Sigmoid colon (tissue), 7 donors: ENCODE measurements at places on chromosomes 6 and 20.

DNA sequence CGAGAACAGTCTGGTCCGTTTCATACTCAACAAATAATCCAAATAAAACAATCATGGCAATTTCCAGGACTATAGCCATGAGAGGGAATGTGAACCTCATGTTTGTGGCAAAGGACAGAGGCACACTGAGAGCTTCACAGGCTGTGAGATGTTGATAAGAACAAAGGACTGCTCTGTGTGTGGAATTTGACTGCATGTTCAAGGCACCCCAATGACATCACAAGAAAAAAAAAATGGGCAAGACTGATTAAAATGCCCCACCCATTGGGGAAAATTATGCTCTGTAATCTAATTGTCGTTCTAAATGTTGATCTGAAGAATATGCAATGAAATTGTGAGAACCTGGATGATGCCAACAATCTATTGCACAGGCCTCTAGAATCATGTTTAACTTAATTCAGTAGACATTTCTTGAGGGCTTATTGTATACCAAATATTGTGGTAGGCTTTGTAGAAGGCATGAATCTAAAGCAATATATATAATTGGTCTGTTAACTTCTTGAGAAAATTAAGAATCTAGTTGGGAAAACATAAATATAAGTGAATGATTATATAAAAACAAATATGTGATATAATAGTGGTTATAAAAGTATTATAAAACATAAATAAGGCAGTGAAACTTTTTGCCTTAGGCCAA is at the start of gene RHAG:
RHAG (minus strand) TSS at position 127 of the 637 bp plus-strand sequence; CDS start at position 100, 27 bp downstream.
- DNase-seq, result no peak

- DNase-seq, result no peak
These were observed 129.8 kb downstream of the HDGFL1 start for GRCh38 chr6:22699151-22699550.

DNA sequence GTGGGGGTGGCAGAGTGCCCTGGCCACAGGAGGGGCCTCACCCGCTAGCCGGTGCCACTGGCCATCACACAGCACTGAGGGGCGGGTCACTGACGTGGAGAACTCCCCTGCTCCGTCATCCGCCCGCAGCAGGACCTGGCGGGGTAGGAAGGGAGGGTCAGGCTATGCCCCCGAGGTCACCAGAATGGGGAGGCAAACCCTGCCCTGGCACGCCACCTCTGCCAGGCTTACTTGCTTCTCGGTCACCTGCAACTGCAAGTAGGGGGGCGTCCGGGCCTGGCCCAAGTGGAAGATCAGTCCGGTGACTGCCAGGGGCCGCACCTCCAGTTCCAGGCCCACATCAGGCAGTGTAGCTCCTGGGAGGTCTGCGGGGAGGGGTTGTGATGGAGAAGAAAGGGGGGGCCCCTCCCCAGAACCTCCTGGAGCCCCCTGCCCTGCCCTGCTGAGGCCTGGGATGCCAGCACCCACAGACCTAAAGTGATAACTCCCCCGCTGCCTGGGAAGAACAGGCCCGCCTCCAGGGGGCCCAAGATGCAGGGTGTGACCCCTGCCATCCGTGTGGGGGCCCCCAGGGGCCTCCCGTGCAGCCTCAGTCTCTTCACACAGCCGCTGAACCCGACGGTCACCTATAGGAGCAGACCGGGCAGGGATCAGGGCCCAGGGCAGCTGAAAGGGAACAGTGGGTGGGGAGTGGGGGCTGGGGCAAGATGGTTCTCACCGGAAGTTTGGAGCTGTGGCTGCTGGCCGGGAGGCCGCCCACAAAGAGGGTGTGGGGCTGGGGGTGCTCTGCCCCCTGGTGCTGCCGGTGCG is 7.4 kb downstream of the ADRM1 start:
- no peak for DNase-seq

DNA sequence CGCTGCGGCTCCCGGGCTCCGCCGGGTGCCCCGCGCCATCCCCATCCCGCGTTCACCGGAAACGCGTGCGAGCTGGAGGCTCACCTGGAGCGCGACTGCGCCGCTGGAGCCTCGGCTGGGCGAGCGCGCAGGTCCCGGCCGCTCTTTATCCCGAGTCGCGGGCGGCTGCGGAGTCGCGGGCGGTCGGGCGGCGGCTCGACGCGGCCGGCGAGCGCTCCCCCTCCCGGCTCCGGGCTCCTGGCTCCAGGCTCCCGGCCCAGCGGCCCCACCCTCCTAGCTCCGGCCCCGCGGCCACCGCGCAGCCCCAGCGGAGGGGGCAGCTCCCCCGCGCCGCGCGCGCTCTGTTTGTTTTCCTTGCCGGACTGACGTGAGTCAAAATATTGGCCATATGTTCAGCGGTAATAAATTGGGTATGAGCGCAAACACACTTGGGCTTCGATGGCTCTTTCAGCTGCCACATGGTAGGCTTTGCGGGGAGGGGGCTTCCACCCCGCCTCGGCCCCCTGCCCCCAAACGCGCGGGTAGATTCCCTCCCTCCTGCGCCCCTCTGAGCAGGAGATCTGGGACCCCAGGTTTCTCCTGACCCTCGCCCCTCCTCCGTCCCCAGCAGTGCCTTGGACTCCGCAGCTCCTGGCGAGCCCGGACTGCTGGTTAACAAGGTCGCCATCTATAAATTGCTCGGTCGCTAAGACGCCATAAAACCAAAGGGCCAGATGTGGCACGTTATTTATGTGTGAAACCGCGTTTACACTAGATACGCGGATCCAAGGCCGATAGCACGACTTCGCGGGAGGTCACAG is 8.8 kb upstream of the NKX2-2 start:
- no peak for DNase-seq

DNA sequence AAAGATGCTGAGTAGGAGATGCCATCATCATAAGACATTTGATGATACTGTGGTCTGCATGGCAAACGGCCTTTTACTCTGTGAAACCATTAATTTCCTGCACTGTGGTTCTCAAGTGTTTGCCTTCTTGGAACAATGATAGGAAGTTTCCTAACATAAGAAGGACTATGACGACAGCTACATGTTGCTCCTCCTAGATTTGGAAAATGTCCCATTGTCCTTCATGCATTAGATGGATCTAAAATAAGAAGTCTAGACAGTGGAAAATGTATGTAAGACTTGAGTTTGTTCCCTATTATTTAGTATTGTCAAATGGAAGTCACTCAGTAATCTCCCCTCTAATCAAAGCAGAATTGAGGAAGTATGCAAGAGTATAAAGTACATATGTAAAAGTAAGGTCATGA is 98.5 kb upstream of the TMEM170B start:
- DNase-seq, result no peak

- peak; percentile 79 for DNase-seq
These were observed 28.7 kb downstream of the COX4I2 start for GRCh38 chr20:31666258-31667042.

- peak; percentile 56 for DNase-seq
These were observed 14.7 kb upstream of the PYGB start for GRCh38 chr20:25233016-25233772.

GRCh38 chr6:18102783-18103509 is 19.5 kb downstream of the NHLRC1 start:
- DNase-seq, result no peak

- no peak for DNase-seq
These were observed 15.4 kb upstream of the IER3 start for GRCh38 chr6:30759575-30760239.

- no peak for DNase-seq
These were observed 97.3 kb downstream of the TBC1D32 start for GRCh38 chr6:121236984-121237383.

DNA sequence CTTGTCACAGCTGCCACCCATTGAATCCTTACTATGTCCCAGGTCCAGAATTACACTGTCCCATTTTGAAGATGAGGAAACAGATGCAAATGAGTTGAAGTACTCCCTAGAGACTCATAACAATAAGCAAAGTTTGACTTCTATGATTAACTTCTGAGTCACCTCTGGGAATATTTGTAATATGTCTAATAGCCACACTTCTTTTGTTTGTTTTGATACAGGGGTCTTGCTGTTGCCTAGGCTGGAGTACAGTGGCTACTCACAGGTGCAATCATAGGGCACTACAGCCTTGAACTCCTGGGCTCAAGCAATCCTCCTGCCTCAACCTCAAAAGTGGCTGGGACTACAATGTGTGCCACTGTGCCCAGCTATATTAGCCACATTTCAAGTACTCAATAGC is 11.4 kb upstream of the SOX12 start:
- no peak for DNase-seq

- no peak for DNase-seq
These were observed 131.5 kb upstream of the KCNK16 start for GRCh38 chr6:39453956-39454524.

GRCh38 chr6:135630789-135631376 is 133.3 kb upstream of the AHI1 start:
- DNase-seq, result no peak

GRCh38 chr6:38495518-38495917 is 144.2 kb downstream of the BTBD9 start:
- no peak for DNase-seq

GRCh38 chr20:38543014-38543906 is 37.7 kb upstream of the ADIG start:
- no peak for DNase-seq

DNA sequence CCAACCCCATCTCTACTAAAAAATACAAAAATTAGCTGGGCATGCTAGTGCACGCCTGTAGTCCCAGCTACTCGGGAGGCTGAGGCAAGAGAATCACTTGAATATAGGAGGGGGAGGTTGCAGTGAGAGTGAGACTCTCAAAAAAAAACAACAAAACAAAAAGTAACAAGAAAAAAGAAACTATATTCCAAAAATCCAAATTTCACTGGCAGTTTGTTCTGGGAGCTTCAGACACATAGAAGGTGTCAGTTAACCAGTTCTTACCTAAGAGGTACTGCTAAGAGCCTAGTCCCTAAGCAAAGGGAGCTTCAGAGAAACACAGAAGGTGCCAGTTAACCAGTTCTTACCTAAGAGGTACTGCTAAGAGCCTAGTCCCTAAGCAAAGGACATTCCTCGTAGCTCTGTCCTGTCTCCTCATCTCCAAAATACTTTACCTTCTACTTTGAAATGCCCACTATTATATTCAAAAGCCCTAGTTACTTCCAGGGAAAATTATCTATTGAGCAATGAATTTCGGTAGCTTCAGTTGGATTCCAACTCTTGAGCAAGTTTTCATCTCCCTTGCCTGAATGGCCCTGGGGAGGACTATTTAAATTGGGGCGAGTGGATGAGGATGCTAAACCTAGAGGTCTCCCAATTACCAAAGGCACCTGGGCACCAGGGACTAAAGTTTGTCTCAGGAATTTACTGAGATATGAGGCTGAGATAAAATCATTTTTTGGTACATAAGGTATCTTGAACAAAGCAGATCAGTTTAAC is 41.0 kb downstream of the HFE start:
- no peak for DNase-seq

DNA sequence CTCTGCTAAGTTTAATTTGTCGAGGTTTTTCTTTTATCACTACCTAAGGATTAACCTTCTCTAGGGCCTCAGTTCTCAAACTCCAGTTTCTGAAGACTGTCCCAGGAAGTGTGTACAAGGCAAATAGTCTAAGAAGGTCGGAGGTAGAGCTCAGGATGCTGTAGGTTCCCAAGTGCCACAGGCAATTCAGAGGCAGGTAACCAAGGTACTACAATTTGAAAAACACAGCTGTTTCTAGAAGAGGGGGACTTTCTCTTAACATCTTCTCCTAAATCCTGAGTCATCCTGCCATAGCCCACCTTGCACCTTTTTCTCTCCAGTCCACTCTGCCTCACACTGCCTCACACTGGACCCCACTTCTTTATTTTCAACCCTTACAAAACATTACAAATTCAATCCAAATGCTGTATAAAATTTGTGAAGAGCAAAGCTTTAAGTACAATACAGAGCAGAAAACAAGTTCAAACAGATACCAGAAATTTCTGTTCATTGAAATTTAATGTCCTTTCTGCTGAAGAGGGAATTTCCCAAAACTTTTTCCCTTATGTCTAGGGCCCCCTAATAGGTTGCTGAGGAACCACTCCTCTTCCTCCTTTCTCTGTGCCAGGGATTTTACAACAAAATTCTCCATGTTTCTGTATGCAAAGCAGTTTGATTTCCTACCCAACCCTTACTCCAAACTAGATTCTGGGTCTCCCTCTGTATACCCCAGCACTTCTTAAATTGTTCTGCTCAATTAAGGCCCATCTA is 43.0 kb downstream of the FRK start:
- no peak for DNase-seq

DNA sequence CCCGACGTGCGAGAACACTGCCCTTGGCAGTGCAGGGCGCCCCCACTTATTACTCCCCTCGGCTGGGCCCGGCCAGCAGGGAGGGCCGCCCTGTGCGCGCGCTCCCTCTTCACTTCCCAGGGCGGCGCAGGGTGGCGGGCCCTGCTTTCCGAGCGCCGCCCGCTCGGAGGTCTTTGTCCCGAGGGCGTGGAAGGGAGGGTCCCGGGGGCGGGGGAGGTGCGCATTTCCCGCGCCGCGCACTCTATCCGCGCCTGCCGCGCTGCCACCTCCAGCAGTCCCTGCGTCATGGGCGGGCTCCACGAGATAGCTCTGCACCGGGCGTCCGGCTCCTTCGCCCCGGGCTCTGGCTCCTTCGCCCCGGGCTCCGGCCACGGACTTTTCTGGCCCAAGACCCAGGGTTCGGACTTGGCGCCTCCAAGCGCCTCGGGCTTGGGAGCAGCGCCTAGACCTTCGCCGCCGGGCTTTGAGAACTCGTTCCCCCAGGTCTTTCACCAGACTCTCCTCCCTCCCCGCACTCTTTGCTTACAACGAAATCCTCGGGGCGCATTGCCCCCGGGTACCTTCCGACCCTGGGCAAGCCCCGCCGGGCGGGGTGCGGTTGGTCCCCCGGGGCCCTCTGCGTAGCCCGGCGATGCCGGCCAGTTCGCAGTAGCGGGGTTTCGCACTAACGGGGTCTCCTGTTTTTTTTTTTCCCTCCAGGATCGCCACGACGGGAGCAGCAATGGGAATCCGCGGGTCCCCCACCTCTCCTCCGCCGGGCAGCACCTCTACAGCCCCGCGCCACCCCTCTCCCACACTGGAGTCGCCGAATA is 1.6 kb downstream of the TFAP2C start:
- DNase-seq, result no peak

GRCh38 chr6:87436435-87436834 is 28.7 kb downstream of the CFAP206 start:
- DNase-seq, result no peak

DNA sequence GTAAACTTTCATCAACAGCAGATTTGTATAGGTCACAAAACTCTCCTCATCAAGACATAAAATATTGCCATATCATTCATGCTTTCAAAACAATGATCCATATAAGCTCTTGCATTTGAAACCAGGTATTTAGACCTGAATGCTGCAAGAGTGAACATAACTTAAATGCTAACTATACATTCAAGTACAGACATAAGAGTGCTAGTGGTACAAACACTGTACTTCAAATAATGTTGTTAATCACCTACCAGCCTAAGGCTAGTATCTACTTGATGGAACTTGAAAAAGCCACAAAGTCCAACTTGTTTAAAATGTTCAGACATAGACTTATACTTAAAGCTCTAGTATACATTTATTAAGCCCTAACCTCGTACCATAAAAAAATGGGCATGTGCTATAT is 16.0 kb upstream of the GSTA2 start:
- DNase-seq, result no peak

DNA sequence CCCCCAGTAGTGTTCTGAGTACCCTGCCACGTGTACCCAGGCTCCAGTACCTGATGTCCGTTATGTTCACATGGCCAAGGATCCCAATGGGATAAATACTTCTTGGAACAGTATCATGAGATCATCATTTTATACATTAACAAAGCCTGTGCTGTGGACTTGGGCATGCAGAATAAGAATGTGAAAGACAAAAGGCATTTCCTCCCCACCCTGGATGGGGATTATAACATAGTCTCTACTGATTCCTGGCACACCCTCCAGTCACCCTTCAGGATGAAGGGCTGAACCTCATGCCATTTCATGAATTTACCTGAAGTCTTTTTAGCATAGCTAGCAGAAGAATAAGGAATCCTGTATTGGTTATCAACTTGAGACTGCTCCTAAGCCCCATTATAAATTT is 2.8 kb downstream of the TNFRSF21 start:
- DNase-seq, result no peak
